CD4-positive, alpha-beta T cell treated with Interleukin-15 for 4 hours (primary cell): ENCODE measurements at places on chromosomes 4 and X.

DNA sequence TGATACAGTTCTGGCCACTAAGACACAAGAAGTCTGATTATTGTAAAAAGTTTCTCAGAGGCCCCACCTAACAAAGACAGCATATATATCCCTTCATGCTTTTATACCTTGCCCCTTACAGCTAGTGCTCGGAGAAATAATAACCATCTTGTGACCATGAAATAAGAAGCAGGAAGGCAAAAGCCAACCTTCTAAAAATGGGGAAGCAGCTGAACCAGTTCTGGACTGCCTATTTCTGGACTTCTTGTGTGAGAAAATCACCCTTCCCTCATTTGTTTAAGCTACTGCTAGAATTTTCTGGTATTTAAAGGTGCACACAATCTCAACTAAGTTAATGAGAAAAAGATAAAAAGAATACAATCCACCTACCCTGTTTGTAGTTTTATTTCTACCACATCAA, 87.5 kb downstream of the CNOT6L start:
- DNase-seq, result no peak

- no peak for DNase-seq
Observed at GRCh38 chr4:139619644-139620043, 46.0 kb upstream of the MGST2 start.

DNA sequence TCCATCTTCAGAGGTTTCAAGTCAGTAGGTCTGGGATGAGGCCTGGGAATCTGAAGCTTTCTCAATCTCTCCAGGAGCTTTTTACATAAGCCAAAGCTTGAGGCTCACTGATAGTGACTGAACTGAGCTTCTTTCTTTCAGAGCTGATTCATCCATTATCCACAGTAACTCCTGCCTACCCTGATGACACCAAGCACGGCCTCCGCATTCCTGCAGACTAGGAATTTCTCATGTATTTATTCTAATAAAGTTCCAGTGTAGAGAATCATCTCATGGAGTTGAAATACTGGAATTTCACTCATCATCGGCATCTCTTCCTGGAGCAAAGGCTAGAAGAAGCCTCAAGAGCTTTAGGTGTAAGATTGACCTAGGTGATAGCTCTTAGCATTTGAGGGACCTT, 12.1 kb upstream of the DCTD start:
- no peak for DNase-seq

DNA sequence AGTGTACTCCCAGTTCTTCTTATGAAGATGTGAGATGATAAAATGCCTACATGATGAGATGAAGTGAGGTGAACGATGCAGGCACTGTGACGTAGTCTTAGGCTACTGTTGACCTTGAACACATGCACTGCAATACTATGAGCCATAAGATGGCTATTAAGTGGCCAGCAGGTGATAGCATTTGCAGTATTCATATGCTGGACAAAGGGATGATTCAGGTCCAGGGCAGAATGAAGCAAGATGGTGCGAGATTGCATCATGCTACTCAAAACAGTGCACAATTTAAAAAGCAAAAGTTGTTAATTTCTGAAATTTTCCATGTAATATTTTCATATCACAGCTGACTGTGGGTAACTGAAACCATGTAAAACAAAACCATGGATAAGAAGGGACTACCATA, 781.4 kb downstream of the PCDH18 start:
- DNase-seq, result no peak

- DNase-seq, result no peak
Observed at GRCh38 chr4:124111922-124112321, 600.6 kb downstream of the ANKRD50 start.

GRCh38 chrX:11504234-11504633, 161.5 kb downstream of the ARHGAP6 start:
- DNase-seq, result no peak

GRCh38 chr4:24511371-24512063, 72.8 kb downstream of the DHX15 start:
- DNase-seq, result no peak

DNA sequence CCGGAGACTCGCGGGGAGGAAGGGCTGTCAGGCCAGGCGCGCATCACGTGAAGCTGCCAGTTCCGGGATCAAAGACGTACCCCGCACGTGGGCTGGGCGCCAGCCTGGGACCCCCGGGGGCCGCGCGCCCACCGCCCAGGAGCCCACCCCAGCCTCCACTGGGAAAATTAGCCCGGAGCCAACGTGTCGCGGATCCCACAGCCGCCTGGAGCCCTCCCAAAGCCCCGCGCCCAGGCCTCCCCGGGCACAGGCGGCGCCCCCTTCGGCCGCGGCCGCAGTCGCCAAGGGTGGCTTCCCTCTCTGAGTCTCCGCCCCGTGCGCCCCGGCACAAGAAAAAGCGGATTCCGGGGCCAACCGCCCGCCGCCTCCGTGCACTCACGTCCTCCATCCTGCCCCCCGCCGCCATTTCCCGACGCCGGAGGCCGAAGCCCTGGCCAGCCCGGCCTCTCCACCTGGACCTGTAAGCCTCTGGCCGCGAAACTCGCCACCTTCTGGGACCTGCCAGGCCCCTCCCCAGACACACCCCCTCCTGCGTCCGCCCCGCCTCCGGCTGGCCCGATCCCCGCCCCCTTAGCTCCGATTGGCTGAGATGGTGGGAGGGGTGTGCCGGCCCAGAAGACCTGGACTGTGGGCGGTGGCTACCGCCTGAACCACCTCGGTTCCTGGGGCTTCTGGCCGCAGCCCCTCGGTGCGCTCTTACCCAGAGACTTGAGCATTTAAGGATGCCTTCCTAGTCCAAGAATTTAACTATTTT, at the start of gene TMEM192:
TSS of gene TMEM192 (minus strand) at position 493 of the 754 bp plus-strand sequence. CDS start at position 406, 87 bp downstream.
- peak; percentile 91 for DNase-seq

GRCh38 chr4:17166954-17167353, 268.5 kb upstream of the LDB2 start:
- DNase-seq, result no peak

GRCh38 chrX:36434522-36434921, 515.0 kb downstream of the CFAP47 start:
- DNase-seq, result no peak

- no peak for DNase-seq
Observed at GRCh38 chr4:6529021-6529420, 46.0 kb upstream of the MAN2B2 start.

DNA sequence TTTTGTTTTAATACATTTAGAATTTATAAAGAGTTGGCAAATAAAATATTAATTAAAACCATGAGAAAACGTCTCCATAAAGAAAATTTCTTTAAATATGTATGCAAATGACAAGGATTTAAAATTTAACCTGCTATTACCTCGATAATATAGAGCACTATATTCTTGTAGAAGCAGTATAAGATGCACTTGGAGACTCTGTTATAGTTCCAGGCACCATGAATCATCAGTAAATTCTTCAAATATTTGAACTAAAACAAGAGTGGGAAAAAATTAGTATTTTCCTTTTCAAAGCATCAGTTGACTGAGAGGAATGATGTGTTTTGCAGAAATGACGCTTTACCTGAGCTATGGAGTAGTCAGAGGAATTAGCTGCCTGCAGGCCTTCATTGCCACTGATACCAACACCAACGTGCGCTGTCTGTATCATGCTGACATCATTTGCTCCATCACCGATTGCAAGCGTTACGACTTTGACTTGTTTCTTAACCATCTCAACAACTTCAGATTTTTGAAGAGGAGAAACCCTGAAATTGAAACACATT, 67.3 kb downstream of the SHISA3 start:
- no peak for DNase-seq

- no peak for DNase-seq
Observed at GRCh38 chr4:139279760-139280620, at the start of gene MGARP. MGARP (minus strand) TSS chr4:139280225; CDS start chr4:139280158, 67 bp downstream.

DNA sequence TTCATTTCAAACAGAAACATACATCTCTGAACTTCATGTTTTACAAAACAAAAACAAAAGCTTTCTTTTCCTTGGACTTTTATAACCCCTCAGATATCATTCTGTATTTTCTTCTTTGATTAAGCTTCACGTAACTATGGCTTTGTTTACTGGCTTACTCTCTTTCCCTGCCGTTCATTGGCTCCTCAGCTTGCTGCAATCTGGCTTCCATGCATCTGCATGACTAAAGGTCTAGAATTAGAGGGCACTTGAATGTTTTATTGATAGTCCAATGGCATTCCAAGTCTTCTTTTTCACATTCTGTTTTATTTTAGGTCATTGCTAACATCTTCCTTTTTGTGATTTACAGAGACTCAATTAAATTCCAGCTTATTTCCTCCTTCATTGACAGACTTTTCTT, 487.6 kb downstream of the GRXCR1 start:
- DNase-seq, result no peak

DNA sequence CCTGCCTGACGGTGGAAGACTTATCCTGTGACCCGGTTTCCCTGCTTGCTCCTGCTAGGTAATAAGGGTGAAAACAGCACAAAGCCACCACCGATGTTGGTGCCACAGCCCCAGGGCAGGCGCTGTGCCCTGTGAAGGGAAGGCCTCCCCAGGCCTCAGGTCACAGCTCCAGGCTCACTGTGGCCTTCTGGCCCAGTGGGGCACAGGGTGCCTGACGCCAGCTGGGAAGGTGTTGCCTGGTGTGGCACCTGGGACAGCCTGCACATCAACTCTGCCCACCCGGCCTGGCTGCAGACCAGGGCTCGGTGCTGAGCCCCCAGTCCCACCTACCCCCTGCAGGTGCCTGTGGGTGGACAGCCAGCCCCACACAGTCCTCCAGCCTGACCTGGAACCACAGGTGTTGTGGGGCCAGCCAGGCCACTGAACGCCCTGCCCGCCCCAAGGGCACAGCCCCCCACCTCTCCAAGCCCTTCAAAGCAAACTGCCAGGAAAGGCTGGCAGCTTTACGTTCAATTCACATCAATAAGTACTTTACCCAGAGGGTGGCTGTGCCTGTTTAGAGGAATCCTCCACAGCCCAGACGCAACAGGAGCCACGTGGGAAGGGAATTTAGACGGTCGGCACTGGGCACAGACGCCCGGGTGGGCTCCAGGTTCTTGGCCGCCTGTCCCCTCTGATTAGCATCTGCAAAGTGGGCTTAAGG, 54.3 kb downstream of the ZFYVE28 start:
- DNase-seq, result no peak

DNA sequence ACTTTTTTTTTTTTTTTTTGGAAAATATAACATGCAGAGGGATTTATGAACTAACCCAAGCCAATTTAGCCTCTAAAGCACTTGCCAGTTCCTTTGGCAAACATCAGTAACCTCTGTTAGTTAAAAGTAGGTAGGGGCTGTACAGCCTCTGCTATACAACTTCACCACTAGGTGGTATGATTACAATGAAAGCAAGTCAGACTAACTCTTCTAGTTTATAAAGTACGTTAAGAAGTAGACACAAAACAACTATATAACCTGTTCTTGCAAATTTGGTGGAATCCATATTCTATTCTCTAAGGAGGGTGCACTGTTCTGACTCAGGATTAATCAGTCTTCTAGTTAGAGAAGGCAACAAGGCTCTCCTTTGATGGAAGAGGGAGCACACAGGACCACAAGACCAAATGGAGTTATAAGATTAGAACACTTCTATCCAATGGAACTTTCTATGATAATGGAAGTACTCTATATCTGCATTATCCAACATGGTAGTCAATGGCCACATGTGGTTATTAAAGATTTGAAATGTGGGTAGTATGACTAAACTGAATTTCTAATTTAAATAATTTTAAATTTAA, 12.8 kb downstream of the AIMP1 start:
- DNase-seq, result peak; percentile 20

DNA sequence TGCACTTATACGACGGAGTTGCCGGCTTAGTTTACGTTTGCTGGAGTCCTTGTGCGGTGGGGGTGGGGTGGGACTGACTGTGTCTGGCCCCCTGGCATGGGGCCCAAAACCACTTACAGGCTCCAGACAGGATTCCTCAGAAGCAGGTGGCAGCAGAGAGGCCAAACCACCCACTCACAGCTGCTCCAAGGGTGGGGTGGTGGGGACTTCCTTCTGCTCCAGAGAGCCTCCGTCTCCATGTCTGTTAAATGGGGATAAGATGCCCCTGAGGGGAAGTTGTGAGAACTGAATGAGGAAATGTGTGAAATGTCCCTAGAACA, 36.7 kb downstream of the PSAPL1 start:
- DNase-seq, result no peak

- no peak for DNase-seq
Observed at GRCh38 chr4:1533501-1534064, 127.3 kb upstream of the NKX1-1 start.

DNA sequence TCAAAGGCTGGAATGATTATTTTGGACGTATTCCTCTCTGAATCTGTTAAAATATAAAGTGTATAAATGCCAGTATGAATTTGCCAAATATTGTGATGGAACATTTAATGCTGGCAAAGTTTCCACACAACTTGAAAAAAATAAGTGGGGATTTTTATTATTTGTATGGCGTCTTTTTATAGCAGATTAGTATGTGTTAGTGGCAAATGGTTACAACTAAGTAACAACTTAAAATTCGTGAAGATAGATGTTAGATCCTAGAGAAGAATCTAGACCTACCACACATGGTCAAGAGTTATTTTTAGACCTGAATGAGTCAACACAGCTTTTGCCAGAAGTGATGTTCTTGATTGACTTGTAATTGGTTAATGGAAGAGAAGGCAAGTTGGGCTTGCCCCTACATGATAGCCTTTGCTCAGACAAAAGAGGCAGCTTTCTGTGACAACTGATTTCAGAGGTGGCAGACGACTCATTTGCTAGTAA, 4.8 kb downstream of the CPE start:
- no peak for DNase-seq

DNA sequence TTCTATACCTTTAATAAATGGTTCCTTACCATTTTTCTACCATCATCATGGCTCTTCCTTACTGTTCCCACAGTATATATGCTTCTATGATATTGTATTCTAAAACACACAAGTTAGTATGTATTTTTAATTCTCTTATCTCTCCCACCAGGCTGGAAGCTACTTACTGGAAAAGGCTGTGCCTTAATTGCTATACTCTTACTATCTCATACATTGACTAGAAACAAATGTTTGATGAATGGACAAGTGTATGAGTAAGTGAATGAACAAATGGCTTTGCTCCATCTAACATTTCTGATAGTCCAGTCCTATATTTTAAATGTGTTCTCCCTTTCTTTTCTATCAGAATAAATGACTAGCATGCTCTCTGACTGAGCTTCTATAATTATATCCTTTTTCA, 320.8 kb upstream of the RASGEF1B start:
- DNase-seq, result no peak

GRCh38 chr4:145533001-145533400, 51.3 kb downstream of the SMAD1 start:
- DNase-seq, result no peak

DNA sequence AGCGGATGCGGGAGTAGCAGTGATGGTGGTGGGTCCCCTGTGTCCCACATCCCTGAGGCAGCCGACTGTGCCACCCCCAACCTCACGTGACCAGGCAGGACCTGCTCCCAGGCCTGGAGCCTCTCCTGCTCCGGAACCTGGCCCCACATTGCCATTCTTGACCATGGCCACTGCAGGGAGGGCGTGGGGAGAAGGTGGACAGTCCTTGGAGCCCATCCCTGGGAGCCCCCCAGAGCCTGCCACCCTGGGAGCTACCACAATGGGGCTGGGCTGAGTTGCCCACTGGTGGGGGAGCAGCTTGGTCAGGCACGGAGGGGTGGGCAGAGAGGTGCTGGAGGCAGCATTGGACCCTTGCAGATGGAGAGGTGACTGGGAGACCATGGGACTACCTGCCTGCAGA, 36.8 kb downstream of the TMPRSS11A start:
- no peak for DNase-seq

- DNase-seq, result no peak
Observed at GRCh38 chrX:44945736-44946135, 72.7 kb downstream of the KDM6A start.
